Left ventricle myocardium inferior (tissue), 1 donor: ENCODE measurements at places on chromosomes 5 and 9. TPM values are rescaled to one million over a fixed set of nuclear protein-coding genes. Genes with fewer than 3 reads are reported as not detected.
A peak's percentile ranks its signal among the peaks of the same experiment; 100 is the strongest.

DNA sequence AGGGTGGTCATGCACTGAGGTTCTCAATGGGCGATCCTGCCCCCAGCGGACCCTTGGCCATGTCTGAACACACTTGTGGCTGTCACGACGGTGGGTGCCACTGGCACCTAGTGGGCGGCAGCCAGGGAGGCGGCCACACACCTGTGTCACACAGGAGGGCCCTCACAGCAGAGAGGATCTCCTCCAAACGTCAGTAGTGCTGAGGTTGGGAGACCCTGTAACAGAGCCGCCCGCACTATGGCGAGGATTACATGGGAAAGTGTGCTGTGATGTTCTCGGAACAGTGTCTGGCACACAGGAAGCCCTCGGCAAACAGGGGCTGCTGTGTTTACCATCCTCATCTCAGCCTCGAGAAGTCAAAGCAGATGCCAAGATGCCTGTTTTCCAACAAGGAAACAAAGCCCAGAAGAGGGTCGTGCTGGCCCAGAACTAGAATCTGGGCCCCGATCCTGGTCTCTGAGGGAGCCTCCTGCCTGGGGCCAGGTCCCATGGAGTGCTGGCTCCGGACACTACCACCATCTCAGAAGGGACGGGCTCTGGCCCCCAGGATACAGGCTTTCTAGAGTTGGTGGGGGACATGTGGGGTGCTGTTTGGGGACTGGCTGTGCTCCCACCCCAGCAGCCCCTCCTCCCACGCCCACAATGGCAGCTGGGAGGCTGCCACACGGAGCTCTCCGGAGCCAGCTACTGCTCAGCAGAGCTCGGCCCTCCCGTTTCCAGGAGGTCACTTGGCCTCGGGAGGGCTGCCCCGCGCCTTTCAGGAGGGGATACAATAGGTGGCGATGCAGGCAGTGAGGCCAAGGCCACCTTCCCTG, 48.2 kb downstream of the DBH start:
- no peaks in the 10 kb centered on the region for H3K36me3 ChIP-seq
- H3K4me3 ChIP-seq = peak overlapping the region; percentile 3
- no peaks in the 10 kb centered on the region for H3K27me3 ChIP-seq
- peaks cover 42% of the 10 kb centered on the region for H3K4me1 ChIP-seq
- peak overlapping the region; percentile 84 for H3K27ac ChIP-seq

GRCh38 chr9:128084746-128085145, 16.7 kb downstream of the SLC25A25 start:
- H3K4me3 ChIP-seq = no peak overlapping the region
- no peaks in the 10 kb centered on the region for H3K36me3 ChIP-seq
- no peaks in the 10 kb centered on the region for H3K27me3 ChIP-seq
- H3K4me1 ChIP-seq = peaks cover 34% of the 10 kb centered on the region

DNA sequence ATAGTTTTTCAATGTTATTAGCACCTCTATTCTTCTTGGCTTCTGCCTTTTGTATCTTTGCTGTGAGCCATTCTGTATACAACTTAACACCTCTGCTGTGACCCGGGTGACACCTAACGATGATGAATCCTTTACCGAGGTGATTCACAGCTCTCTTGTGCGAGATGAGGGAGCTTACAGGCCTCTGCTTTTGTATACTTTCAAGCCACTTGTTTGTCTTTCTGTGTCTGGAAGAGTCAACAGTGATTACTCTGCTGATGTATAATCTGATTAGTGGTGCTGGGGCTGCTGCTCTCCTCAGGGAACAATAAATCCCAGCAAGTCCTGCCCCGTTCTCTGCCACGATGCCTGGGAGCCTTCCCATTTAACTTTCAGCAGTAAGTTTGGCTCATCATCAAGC, 442.9 kb upstream of the SGCD start:
- no peaks in the 10 kb centered on the region for H3K27me3 ChIP-seq

GRCh38 chr5:179127136-179128040, 67.2 kb downstream of the ZNF354C start:
- no peak overlapping the region for H3K27ac ChIP-seq
- H3K27me3 ChIP-seq = peaks cover 10% of the 10 kb centered on the region
- no peak for DNase-seq
- H3K4me1 ChIP-seq = no peaks in the 10 kb centered on the region
- no peaks in the 10 kb centered on the region for H3K36me3 ChIP-seq
- H3K4me3 ChIP-seq = no peak overlapping the region

GRCh38 chr9:100056561-100056960, 42.2 kb downstream of the ERP44 start:
- H3K4me1 ChIP-seq = peaks cover 5% of the 10 kb centered on the region
- no peaks in the 10 kb centered on the region for H3K27me3 ChIP-seq
- H3K4me3 ChIP-seq = no peak overlapping the region
- H3K36me3 ChIP-seq = peaks cover 23% of the 10 kb centered on the region
- H3K27ac ChIP-seq = no peak overlapping the region

GRCh38 chr9:21558615-21559401, 76.7 kb upstream of the IFNE start:
- H3K36me3 ChIP-seq = no peaks in the 10 kb centered on the region
- DNase-seq = no peak
- peak overlapping the region; percentile 65 for H3K4me3 ChIP-seq

GRCh38 chr9:81902196-81902595, 26.0 kb upstream of the SPATA31D4 start:
- no peak overlapping the region for H3K27ac ChIP-seq
- H3K36me3 ChIP-seq = no peaks in the 10 kb centered on the region
- H3K4me1 ChIP-seq = no peaks in the 10 kb centered on the region

DNA sequence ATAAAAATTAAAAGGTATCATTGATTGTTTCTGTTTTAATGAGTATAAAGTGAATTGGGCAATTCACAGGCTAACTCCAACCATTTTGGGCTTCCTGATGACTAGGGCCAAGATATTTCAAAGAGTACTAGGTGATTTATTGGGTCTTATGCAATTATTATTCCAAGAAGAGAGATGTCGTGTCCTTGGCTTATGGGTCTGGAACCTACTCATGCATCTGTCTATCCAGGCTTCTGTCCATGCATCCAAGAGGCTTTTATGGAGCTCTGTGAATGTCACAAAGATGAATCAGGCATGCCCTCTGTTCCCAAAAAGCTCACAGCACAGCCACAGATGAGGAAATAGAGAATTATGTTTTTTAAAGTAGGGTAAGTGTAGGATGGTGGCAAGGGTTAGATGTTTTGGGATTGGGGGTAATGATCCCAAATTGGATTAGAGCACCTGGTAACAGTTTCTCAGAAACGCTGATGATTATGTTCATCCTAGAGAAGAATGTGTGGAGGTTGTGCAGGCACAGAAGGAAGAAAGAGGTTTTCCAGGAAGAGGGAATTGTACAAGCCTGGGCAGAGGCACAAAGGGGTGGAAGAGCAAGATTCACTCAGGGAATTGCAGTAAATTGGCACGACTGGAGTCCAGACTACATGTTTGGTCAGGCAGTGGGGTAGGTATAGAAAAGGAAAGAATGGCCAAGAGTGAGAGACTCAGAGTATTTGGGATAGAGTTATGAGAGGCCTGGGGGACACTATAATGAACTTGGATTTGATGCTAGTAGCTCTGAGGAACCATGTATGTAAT, 83.0 kb upstream of the TNC start:
- H3K27ac ChIP-seq = no peak overlapping the region
- no peak overlapping the region for H3K4me3 ChIP-seq
- H3K36me3 ChIP-seq = no peaks in the 10 kb centered on the region
- DNase-seq = no peak

GRCh38 chr5:123921193-123921592, 409.2 kb downstream of the CSNK1G3 start:
- H3K4me3 ChIP-seq = no peak overlapping the region
- DNase-seq = no peak
- H3K27ac ChIP-seq = no peak overlapping the region

- H3K36me3 ChIP-seq = no peaks in the 10 kb centered on the region
- H3K4me3 ChIP-seq = no peak overlapping the region
Measured at GRCh38 chr9:109246533-109246932, 74.3 kb downstream of the EPB41L4B start.

- H3K27me3 ChIP-seq = no peaks in the 10 kb centered on the region
- no peak overlapping the region for H3K27ac ChIP-seq
- H3K4me1 ChIP-seq = no peaks in the 10 kb centered on the region
- no peak for DNase-seq
- no peak overlapping the region for H3K4me3 ChIP-seq
- H3K36me3 ChIP-seq = no peaks in the 10 kb centered on the region
Measured at GRCh38 chr5:16944816-16945562, 8.9 kb upstream of the MYO10 start.

DNA sequence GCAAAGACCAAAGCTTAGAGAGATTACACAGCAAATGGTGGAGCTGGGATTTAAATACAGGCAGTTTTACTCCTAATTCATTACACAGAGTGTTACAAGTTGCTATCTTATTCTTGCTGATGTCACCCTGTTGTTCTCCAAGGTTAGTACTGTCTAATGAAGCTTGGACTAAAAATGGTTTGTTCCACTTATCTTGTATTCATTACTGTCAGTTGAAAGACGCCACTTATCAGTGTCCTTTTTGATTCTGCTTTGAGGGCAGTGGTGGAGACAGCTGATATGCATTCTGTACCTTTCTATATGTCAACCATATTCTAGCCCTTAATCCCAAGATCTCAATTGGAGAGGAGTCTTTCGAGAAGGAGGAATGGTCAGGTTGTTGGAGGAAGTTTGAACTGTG, 14.0 kb upstream of the DENND4C start:
- H3K27ac ChIP-seq = no peak overlapping the region
- no peak overlapping the region for H3K4me3 ChIP-seq
- no peak for DNase-seq
- no peaks in the 10 kb centered on the region for H3K36me3 ChIP-seq
- H3K27me3 ChIP-seq = no peaks in the 10 kb centered on the region

- H3K27ac ChIP-seq = no peak overlapping the region
- H3K27me3 ChIP-seq = no peaks in the 10 kb centered on the region
- H3K4me1 ChIP-seq = peaks cover 4% of the 10 kb centered on the region
- H3K36me3 ChIP-seq = peaks cover 5% of the 10 kb centered on the region
- H3K4me3 ChIP-seq = no peak overlapping the region
Measured at GRCh38 chr9:72911247-72911775, 41.5 kb downstream of the ALDH1A1 start.

The C5orf52 gene
- total RNA-seq = not detected

The FABP6 gene
- 1.6 TPM for total RNA-seq

The MYOZ3 gene
- 6.2 TPM for total RNA-seq

The F12 gene
- total RNA-seq = not detected

The FOXI1 gene
- not detected for total RNA-seq

The GFI1B gene
- 0.27 TPM for total RNA-seq

The CMBL gene
- total RNA-seq = 50.4 TPM

The LCN15 gene
- 0.41 TPM for total RNA-seq

The DBH gene
- not detected for total RNA-seq
